SK-N-SH treated with all-trans-retinoic acid at 6 μM for 48 hours (cell line): ENCODE measurements at places on chromosomes 13 and 19.

DNA sequence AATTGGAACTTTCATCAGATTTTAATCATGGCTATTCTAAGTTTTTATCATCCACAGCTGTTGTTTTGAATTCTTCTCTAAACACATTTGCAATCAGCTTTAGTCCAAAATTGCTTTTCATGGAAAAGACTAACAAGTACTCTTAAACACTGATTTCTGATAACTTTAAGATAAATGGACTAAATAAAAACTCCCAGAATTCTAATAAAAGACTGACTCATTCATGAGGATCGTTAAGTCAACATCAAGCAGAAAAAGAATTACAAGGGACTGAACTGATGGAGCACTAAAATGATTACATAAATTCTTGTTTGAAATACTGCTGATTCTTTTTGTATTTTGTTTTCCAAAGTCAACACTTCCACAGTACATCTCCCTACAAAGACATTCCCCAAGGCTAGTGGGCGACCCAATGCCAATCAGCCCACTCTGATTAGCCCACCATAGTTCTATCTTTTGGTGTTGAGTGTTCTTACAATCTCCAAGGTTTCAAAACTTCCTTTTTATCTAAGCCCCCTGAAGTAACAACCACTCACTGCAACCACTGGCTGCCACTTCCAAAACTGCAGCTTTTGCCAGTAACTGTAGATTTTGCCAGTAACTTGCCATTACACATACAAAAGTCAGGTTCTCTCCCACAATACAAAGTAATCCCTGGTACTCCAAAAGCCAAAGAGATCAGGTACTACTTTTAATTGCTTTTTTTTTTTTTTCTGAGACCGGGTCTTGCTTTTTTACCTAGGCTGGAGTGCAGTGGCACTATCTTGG lies 14.0 kb upstream of the NAA16 start:
- no peak for ATAC-seq

- ATAC-seq: no peak
Measured at GRCh38 chr13:28408235-28408848, 86.6 kb downstream of the FLT1 start.

- peak; percentile 15; the same call in 1 of the 3 replicates for ATAC-seq
Measured at GRCh38 chr13:113951246-113951999, 22.5 kb downstream of the C13orf46 start.

GRCh38 chr19:47124937-47125668 lies 5.5 kb upstream of the SAE1 start:
- peak; percentile 75 for ATAC-seq

DNA sequence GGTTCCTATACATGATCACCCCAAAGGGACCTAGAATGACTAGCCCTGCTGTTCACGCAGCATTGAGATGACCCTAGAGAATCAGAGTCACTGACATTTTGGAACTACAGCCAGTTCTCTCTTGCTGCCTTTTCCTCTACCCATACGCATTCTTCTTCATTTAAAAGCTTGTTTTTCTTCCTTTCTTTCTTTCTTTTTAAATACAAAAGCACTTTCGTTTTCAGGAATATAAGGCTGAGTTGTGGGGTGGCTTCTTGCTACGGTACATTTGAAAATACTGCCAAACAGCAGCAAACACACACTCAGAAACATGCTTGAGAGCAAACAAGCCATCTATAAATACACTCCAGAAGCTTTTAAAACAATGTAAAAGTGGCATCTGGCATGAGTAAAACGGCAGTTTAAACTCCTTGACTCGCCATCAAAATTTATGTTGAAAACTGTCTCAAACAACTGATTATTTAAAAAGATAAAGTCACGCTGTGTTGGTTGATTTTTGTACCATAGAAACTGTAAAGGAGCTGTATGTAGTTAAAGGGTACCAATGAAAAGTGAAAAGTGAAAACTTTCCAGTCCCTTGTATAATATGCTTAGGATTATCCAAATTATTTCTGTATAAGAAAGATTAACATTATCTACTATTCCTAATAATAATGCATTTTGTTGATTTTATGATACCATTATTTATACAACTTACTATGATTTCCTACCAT lies 95.6 kb downstream of the PCDH9 start:
- ATAC-seq: peak; percentile 84

- no peak for ATAC-seq
Measured at GRCh38 chr13:90188351-90188636, 1159.2 kb upstream of the MIR17HG start.
